A549 treated with Hydrocortisone at 1 μM for 4 hours (cell line): ENCODE measurements at places on chromosomes 11 and 22. TPM values are rescaled to one million over a fixed set of nuclear protein-coding genes. Genes with fewer than 3 reads are reported as not detected.

SLC22A8 gene
- not detected in 5 replicates for total RNA-seq

OAF gene
- 7.5 to 11.0 TPM (median 10.5 TPM) in 5 replicates for total RNA-seq

PACSIN3 gene
- total RNA-seq = 22.5 to 27.2 TPM (median 26.3 TPM) in 5 replicates

HIKESHI gene
- 34.0 to 42.1 TPM (median 37.2 TPM) in 5 replicates for total RNA-seq

TECTA gene
- 0.05 to 0.17 TPM (median 0.07 TPM) in 5 replicates for total RNA-seq

INPP5J gene
- 0.33 to 0.70 TPM (median 0.54 TPM) in 5 replicates for total RNA-seq

PATE2 gene
- not detected in 5 replicates for total RNA-seq

SPTBN2 gene
- 11.2 to 15.1 TPM (median 11.4 TPM) in 5 replicates for total RNA-seq

GGT5 gene
- 3.4 to 4.5 TPM (median 4.0 TPM) in 5 replicates for total RNA-seq
